Upper lobe of left lung (tissue), 6 donors: ENCODE measurements at places on chromosomes 6 and 20.

DNA sequence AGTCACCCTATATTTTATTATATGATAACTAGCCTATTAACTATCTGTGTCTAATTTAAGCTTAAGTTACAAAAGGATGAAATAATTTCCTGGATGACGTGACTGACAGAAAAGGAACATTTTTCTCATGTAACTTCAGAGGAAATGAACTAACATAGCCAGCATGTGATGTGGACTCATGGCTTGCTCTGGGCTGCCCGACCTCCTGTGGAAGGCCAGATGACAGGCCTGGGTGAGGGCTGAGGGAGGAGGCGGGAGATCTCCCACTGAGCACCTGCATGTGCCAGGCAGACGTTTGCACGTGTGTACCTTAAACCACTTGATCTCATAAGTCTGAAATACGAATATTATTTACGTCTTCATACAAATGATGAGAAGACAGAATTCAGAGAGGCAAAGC lies 321.1 kb downstream of the SYNE1 start:
- peak overlapping the region; percentile 27 for H3K27ac ChIP-seq
- no peak overlapping the region for H3K4me3 ChIP-seq
- H3K36me3 ChIP-seq = peaks cover 40% of the 10 kb centered on the region
- H3K27me3 ChIP-seq = no peaks in the 10 kb centered on the region
- peak; percentile 53 for DNase-seq

DNA sequence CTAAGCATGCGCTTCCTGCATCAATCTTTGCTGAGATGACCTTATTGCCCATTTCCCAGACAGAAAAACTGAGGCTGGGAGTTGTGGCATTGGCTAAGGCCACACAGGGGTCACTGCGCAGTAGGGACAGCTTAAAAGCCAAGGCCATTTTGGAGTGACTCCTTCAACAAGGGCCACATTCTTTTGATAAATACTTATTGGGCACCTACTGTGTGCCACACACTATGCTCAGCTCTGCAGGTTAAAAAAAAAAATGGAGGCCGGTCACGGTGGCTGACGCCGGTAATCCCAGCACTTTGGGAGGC lies 108.6 kb downstream of the CEBPB start:
- DNase-seq = no peak
- no peak overlapping the region for H3K27ac ChIP-seq
- H3K27me3 ChIP-seq = no peaks in the 10 kb centered on the region

DNA sequence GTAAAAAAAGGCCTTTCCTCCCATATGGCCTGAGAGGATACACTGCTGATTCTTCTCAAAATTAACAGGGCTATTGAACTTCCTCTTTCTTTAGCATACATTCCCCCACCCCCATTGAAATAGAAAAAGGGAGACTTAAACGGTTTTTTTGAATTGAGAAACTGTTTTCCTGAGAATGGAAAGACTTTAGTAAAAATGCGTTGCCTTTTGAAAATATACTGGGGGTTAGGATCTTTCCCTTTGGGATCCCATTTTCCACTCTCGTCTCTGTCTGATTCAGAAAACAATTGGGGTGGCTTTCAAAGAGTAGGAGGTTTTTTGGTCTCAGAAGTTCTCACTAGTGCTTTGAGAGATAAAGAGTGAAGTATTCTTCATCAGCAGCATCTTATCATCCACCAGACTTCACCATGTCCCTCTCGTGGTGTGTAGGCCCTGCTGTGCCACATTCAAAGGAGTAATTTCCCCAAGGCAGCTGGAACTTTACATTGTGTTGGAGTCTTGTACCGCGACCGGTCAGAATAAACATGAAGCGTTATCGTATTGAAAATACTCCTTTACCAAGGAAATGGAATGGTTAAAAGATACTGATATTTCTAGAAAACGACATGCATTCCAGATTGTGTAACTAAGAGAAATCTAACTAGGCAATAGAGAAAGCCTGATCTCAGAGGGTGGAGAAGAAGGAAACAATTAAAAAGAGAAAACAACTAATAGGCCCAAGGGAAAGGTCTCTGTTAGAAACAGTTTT lies 10.6 kb downstream of the MYB start:
- H3K36me3 ChIP-seq = no peaks in the 10 kb centered on the region
- no peak for DNase-seq
- H3K4me3 ChIP-seq = no peak overlapping the region
- no peaks in the 10 kb centered on the region for H3K4me1 ChIP-seq
- no peak overlapping the region for H3K27ac ChIP-seq

DNA sequence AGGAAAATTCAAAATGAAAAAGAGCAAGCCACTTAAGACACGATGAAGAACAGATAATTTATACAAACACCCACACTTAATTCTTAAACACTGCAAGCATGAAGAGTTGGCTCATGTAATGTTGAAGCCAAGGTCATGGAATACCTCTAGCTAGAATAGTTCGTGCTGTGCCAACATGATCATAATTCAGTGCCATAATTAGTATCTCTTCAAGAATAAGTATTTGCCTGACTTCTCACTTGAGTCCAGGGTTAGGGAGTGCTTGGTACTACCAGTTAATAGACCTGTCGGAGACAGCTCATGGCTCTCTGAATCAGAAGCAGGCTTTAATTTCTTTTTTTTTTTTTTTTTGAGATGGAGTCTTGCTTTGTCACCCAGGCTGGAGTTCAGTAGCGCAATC lies 206.3 kb downstream of the UNC5CL start:
- no peak for DNase-seq
- H3K4me1 ChIP-seq = no peaks in the 10 kb centered on the region
- H3K4me3 ChIP-seq = no peak overlapping the region
- H3K27me3 ChIP-seq = no peaks in the 10 kb centered on the region

GRCh38 chr6:339480-339879 lies 47.2 kb downstream of the DUSP22 start:
- no peaks in the 10 kb centered on the region for H3K27me3 ChIP-seq
- no peak overlapping the region for H3K27ac ChIP-seq
- H3K36me3 ChIP-seq = no peaks in the 10 kb centered on the region

DNA sequence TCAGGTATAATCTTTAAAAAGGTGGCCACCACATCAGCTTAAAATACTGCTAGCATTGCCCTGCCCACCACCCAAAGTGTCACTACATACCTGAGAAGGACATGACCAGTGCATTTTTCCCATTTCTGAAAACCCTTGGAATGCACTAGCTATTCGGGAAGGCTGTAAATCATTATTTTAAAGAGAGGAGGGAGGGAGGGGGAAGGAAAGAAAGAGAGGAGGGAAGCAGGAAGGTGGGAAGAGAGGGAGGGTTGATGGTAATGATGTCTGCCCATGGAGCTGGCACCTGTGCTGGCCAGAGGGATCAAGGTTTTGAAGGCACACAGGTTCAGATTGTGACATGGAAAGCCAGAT lies 32.4 kb downstream of the VAPB start:
- DNase-seq = no peak
- H3K27ac ChIP-seq = no peak overlapping the region
- H3K27me3 ChIP-seq = no peaks in the 10 kb centered on the region
- peaks cover 10% of the 10 kb centered on the region for H3K4me1 ChIP-seq
- no peaks in the 10 kb centered on the region for H3K36me3 ChIP-seq

DNA sequence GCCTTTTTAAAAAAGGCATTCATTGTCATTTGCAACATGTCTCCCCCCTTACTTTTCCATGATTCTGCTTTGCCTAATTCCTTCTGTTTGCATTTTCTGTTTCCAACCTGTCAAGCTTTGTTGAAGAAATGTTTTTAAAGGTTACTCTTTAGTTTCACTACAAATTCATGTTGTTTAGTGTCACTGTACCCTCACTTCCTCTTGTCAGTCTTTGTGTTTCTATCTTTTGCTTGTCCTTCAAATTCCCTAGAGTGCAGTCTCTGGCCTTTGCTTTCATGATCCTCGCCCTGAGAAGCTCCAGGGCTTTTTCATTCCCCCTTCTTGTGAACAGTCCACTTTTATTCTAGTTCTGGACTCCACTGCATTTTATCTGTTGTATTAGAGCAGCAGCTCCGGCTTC lies 90.6 kb downstream of the MAP3K4 start:
- H3K36me3 ChIP-seq = peaks cover 48% of the 10 kb centered on the region
- no peak for DNase-seq
- H3K4me1 ChIP-seq = no peaks in the 10 kb centered on the region
- H3K27me3 ChIP-seq = no peaks in the 10 kb centered on the region
- no peak overlapping the region for H3K4me3 ChIP-seq

DNA sequence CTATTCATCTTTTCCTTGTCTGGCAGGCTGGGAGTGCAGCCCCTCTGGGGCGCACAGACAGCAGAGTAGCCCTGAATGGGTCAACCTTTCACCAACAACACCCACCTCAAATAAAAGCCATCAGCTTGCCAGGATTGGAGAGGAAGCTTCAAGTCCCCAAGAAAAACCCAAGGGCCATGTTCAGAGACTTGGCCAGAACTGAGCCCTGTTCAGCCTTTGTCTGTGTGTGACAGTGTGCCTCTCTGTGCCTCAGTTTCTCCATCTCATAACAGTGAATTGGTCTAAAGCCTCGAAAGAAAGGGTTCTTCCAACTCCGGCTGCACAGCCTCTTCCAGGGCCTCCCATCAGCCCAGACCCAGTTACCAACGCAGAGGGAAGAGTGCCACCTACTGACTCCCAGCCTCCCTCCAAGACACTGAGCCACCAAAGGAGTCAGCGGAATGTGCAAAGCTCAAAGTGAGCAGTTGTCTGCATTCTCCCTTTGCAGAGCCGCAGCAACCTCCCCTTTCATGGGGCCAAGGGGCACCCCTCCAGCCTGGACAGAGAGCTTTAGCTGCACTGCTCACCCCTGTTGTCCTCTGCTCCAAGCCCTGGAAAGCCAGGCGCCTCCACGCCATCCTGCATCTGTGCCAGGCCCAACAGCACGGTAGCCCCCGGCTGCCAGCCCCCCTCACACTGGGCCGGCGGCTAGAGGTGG lies 82.7 kb upstream of the TOP1 start:
- H3K4me3 ChIP-seq = no peak overlapping the region
- DNase-seq = peak; percentile 37
- H3K4me1 ChIP-seq = no peaks in the 10 kb centered on the region
- no peaks in the 10 kb centered on the region for H3K36me3 ChIP-seq
- H3K27ac ChIP-seq = no peak overlapping the region
- no peaks in the 10 kb centered on the region for H3K27me3 ChIP-seq

DNA sequence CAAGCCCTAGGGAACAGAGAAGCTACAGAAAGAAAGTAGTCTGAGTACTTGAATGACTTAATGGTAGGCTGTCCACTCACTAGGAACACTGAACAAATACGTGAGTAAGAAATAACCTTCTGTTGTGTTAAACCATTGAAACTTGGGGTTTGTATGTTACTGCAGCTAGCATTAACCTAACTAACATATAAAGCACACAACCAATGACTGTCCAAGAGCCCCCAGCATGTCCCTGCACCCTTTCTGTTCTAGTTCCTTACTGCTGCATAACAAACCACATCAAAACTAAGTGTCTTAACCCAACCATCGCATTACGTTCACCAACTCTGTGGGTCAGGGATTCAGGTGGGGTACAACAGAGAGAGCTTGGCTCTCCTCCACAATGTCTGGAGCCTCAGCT lies 10.5 kb upstream of the RNF8 start:
- no peak for DNase-seq
- H3K27ac ChIP-seq = no peak overlapping the region
- H3K36me3 ChIP-seq = no peaks in the 10 kb centered on the region
- H3K27me3 ChIP-seq = no peaks in the 10 kb centered on the region

DNA sequence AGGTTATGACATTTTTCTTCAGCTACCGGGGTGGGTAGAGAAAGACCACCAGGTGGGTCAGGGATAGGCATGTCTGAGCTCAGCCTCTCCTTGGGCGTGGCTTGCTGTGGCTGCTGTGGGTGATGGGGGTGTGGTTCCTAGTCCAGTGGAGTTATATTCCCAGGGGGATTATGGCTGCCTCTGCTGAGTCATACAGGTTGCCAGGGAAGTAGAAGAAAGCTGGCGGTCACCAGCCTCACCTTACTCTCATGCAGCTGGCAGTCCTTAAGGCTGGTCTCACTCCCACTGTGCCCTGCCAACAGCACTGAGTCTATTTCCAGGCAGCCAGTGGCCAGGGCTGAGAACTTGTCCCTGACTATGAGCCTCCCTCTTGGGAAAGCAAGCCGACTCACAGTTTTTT lies 130.0 kb downstream of the SCP2D1 start:
- no peak overlapping the region for H3K4me3 ChIP-seq
- no peak overlapping the region for H3K27ac ChIP-seq
- no peaks in the 10 kb centered on the region for H3K4me1 ChIP-seq
- no peaks in the 10 kb centered on the region for H3K36me3 ChIP-seq
- no peaks in the 10 kb centered on the region for H3K27me3 ChIP-seq

GRCh38 chr6:34888514-34888856 lies 570 bp upstream of the ANKS1A start:
- H3K27me3 ChIP-seq = no peaks in the 10 kb centered on the region
- peak overlapping the region; percentile 94 for H3K4me3 ChIP-seq

DNA sequence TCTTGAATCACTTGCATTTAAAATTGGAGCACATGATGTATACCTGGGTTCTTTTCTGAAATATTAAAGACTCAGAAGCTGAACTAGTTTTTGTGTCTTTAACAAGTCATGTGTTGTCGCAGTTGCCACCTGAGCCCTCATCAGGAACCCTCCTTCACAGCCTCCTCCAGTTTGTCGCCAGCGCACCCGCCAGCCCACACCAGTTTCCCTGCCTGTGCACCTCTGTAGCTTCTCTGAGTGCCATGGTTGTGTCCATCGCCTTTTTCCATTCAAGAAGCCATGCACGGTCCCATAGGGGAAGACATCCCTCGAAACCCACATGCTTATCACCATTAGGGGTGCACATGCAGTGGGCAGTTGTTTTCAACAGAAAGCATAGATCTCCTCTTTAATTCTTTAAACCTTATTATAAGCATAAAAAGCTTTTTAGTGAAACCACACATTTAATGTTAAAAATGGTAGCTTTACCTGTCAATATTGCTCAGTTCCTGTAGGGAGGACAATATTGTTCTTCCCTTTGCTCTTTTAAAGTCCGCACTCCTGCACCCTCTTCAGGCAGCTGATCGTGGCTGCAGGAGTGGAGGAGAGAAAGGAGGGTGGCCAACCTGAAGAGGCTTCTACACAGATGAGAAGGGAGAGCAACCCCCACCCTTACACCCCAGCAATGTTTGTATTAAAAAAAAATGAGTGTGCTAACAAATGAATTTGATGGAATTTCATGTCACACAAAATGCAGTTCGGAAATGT lies 121.9 kb downstream of the CFAP61 start:
- no peak overlapping the region for H3K4me3 ChIP-seq
- no peaks in the 10 kb centered on the region for H3K27me3 ChIP-seq
- H3K27ac ChIP-seq = no peak overlapping the region
- H3K4me1 ChIP-seq = no peaks in the 10 kb centered on the region

GRCh38 chr20:46324960-46325703 lies 16.8 kb upstream of the CDH22 start:
- no peak overlapping the region for H3K27ac ChIP-seq
- peaks cover 4% of the 10 kb centered on the region for H3K27me3 ChIP-seq
- H3K4me1 ChIP-seq = no peaks in the 10 kb centered on the region
- no peak for DNase-seq

DNA sequence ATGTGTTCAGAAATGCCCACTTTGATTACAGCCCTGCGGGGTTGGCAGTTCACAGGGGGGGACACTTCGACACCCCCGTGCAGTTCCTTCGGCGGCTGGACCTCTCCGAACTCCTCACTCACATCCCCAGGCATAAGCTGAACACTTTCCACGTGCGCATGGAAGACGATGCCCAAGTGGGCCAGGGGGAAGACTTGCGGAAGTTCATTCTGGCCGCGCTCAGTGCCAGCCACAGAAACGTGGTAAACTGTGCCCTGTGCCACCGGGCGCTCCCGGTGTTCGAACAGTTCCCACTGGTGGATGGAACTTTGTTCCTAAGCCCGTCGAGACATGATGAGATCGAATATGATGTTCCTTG lies 32.1 kb downstream of the HECA start:
- H3K27me3 ChIP-seq = no peaks in the 10 kb centered on the region
- H3K4me1 ChIP-seq = peaks cover 15% of the 10 kb centered on the region
- no peak overlapping the region for H3K27ac ChIP-seq
- H3K4me3 ChIP-seq = no peak overlapping the region

GRCh38 chr20:4247898-4248858 lies 232.8 kb upstream of the RNF24 start:
- H3K4me1 ChIP-seq = peaks cover 12% of the 10 kb centered on the region
- H3K27me3 ChIP-seq = peaks cover 19% of the 10 kb centered on the region
- H3K4me3 ChIP-seq = peak overlapping the region; percentile 27
- H3K36me3 ChIP-seq = no peaks in the 10 kb centered on the region
- no peak overlapping the region for H3K27ac ChIP-seq
